ENCODE measurements at places on chromosomes 7 and 10. TPM values are rescaled to one million over a fixed set of nuclear protein-coding genes. Genes with fewer than 3 reads are reported as not detected.

The CRPPA gene
- total RNA-seq, result 1.5 TPM

The CYP2E1 gene
- total RNA-seq, result 6.4 TPM

The BMPER gene
- total RNA-seq, result 0.37 TPM

The GPR37 gene
- total RNA-seq, result 3.3 TPM

The DDX21 gene
- total RNA-seq, result 171 TPM

The ZMYND11 gene
- 41.7 TPM for total RNA-seq

The RNF148 gene
- total RNA-seq, result 0.87 TPM

The ADIRF gene
- 0.64 TPM for total RNA-seq
